ENCODE measurements at places on chromosomes 12 and 14.

DNA sequence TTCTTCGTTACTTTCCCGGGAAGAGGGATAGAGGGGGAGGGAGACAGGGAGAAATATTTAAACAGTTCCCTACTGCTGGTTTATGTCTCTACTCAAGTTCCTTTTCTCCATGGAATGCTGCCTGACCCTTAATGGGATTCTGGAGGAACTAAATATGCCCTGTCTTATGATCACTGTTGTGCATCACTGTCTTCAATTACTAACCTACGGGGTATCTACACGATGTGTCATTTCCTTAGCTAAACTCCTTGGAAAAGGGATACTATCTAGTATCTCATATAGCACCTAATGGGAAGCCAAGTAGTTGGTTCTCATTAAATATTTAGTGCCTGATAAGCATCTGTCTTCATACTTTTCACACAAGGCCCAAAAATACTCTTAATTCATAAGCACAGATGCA, 37.5 kb upstream of the FBLN5 start:
- DNase-seq = no peak

GRCh38 chr12:88571543-88571942, 8.7 kb downstream of the KITLG start:
- no peak for DNase-seq

DNA sequence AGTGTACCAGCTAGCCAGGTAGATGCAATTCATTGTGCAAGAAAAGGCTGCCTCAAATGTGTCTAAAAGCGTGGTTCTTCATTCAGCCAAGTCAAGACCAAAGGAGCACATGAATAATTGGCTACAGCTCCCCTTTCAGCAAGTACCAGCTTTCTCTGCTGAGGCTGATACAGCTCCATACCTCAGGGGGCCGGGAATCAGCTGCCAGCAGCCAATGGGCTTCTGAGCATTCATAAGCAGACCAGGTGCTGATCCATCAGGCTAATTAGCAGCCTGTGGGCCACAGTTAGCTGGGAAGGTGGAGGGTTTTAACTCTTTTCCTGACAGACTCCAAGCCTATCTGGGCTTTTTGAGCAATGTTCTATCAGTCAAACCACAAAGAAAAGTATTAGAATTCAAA, 264.7 kb downstream of the APAF1 start:
- no peak for DNase-seq

GRCh38 chr12:95200128-95200894, 17.0 kb downstream of the FGD6 start:
- DNase-seq = no peak

DNA sequence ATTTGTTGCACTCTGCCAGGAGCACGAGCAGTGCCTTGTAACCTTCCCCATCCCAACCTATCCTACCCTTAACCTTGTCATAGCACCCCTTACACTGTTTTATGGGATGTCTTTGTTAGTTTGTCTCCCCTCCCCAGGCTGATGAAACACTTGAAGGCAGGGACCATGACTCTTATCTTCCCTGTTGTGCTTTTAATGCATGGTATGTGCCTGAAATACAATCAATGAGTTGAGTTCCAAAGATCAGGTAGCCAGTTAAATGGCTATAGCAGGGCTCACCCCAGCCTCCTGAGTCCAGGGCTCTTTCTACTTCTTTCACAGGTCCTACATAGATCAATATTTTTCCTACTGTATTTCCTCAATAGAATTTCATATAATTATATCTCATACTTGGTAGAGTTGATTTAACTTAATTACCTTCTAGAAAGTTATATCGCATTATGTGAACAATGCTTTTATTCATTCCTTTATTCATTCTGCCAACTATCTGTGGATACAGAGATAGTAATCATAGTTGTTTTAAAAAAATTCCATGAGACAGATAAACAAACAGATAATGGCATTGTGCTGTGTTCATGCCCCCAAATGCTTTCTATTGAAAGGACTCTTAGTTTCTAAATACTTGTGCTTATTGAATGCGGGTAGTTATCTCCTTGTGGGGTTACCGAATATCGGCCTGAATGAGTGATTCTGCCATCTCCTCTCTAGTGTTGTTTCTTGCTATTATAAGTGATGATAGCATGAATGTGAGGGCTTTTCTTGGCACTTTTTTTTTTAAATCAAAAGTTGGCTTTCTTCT, 347.4 kb downstream of the NPAS3 start:
- DNase-seq = no peak

- DNase-seq = no peak
Measured at GRCh38 chr12:44285321-44285960, 449.6 kb downstream of the TMEM117 start.

DNA sequence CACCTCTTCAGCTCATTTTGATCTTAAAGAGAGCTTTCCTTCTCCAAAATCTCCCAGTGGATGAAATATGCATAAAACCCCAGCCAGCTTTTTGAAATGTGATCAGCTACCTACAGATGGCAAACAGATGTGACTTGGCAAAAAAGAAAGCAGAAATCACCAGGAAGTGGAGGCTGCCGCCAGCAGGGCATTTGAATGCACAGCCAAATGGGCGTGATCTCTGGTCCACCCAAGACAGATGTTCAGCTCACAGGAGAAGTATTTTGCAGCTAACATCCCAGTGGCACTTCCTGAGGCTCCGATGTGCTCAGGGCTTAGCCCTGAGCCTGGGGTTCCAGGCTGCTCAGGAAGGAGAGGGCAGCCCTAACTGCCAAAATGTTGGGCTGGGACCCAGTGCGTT, 78.3 kb downstream of the LGMN start:
- no peak for DNase-seq

GRCh38 chr14:89702073-89702875, 252.3 kb downstream of the EFCAB11 start:
- no peak for DNase-seq

GRCh38 chr14:68938271-68939150, 40.6 kb downstream of the ACTN1 start:
- DNase-seq = no peak

DNA sequence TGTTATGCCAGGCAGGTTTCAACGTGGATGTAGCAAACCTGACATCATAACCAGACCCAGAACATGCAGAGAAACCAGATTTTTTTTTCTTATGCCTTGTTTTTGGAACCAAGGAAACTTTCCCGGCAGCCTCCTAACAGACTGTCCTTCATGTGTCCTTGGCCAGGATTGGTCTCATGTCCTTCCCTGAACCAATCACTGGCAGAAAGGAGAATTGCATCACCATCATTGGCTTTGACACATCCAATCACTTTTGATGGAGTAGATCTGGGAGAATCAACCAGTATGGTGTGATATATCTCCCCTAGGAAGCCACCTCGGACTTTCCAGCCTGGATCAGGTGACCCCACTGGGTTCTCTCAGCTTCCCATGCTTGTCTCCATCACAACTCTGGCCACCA, 25.6 kb upstream of the WSCD2 start:
- no peak for DNase-seq

GRCh38 chr12:18139989-18140596, 50.1 kb upstream of the RERGL start:
- no peak for DNase-seq

DNA sequence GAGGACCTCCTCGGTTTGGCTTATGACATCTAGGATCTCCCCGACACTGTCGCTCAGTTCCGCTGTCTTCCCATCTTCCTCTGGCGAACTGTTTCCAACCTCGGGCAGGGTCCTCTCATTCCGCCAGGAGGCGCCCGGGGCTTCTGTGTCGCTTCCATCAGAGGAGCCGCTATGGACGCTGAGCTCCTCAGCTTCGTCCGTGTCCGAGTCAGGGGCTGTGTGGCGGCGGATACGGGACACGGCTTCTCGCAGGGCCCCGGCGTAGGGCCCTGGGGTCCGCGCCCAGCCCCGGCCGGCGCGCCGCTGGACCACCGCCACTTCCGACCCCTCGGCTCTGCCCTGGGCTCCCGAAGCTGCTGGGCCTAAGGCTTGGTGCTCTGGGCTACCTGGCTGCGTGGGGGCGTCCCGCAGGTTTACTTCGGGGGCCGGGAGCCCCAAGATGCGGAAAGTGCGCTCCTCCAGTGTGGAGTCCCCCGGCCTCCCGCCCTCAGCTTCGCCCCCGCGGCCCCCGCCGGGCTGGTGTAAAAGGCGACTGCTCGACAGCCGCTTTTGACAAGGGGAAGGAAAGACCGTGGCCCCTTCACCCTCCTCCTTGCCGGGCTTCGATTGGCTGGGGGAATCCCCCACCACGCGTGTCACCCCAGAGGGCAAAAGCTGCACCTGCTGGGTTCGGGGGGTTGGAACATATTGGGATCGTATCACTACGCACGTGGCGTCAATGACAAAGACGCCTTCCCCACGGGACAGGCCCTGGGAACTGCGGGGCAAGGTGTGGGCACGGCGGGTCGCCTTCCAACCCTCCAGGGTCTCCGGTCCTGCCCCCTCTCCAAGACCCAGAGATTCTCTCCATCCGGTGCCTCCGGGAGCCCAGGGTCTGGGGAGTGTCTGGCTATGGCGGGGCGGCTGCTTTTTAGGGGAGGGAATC, 2.1 kb downstream of the DDN start:
- DNase-seq = no peak

- no peak for DNase-seq
Measured at GRCh38 chr14:52950410-52950897, 396 bp downstream of the FERMT2 start.

GRCh38 chr12:62888454-62889110, 46.4 kb downstream of the PPM1H start:
- no peak for DNase-seq

DNA sequence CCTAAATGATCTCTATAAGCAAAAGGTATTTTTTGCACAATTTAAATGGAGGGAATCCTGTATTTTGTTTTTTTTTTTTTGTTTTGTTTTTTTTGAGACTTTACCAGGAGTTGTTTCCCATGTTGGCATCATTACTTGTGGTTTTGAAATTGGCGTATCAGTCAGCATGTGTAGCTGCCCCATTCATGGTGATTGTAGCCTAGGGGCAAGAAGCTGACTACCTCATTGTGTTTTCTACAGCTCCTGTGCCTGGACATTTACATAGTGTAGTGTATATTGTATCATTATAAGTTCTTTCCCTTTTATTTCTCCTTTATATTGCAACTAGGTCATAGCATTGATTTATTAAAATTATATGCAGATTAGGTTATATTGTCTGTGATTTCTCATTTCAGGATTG, 24.5 kb downstream of the SAMD4A start:
- DNase-seq = no peak

GRCh38 chr14:52267501-52268278, at the start of gene PTGDR:
Gene PTGDR, plus strand, starts transcription at chr14:52267698. Its CDS starts 117 bp downstream, at chr14:52267815.
- DNase-seq = no peak

GRCh38 chr12:13205809-13206559, 9.5 kb downstream of the EMP1 start:
- no peak for DNase-seq

DNA sequence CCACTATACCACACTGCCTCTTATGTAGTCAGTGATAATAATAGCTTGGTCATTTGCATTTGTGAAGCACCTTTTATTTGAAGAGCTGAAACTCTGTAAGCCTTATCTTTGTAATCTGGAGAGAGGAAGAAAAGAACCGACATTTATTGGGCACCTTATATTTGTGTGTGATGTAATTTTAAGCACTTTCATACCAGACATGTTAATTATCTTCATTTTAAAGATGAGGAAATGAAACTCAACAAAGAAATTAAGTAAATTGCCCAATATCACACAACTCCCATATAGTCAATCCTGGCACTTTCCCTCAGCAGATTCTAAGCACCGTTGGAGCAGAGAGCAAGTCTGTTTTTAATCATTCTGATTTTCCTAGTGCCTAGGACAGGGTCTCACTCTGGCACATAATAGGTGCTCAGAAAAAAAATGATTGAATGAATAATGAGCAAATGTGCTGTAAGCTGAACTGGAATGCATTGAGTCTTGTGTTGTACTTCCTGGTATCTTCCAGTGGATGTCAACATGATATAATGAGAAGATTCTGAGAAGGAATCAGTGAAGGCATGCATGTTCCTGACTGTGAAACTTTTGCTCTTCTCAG, 418.9 kb downstream of the ZFP36L1 start:
- no peak for DNase-seq

DNA sequence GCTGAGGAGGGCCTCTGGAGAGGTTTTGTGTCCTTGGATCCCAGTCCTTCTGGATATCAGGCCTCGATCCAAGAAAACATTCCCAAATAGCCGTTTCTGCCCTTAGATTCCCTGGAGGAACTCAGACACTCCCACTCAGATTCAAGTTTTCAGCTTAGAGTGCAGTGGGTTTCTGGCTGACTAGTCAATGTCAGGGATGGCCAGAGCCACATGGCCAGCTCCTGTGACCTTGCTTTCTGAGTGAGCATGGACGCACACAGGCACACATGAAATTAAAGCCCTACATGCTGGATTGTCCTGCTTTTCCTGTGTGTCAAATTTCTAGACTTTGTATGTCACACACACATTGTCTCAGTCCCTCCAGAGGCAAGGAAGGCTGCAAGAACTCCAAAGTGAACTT, 86.2 kb downstream of the TNFAIP2 start:
- no peak for DNase-seq

DNA sequence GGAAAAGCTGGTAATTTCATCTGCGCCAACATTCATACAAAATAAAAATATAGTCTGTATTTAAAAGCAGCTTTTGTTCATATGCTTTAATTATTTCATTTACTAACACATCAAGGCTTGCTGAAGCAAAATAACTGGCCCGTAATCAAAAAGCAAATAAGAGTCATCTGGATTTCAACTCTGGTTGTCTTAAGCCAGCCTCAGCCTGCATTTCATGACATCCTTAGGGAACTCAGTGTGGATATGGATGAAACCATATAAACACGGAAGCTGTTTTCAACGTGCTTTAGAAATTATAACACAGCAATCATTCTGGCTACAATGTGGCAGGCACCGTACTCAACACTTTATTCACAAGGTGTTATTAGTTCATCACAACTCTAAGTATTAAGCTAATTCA, 852 bp downstream of the COX16 start:
- no peak for DNase-seq

DNA sequence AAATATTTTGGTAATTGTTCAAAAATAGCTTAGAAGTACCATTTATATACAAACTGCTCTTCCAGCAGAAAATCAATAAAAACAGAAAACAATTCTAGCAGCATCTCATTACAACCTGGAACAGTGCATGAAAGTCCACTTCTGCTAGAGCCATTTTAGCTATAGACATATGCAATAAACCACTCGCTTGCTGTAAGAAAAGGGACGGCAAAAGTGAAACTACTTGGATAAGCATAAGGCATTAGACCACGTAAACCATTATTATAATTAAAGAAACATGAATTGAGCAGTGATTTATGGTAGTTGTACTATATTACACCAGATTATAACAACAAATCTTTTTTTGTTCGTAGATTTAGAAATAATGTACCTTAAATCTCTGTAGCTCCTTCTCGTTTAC, 48.7 kb downstream of the LRIG3 start:
- no peak for DNase-seq

- DNase-seq = no peak
Measured at GRCh38 chr12:132448463-132448820, 41.5 kb upstream of the FBRSL1 start.

DNA sequence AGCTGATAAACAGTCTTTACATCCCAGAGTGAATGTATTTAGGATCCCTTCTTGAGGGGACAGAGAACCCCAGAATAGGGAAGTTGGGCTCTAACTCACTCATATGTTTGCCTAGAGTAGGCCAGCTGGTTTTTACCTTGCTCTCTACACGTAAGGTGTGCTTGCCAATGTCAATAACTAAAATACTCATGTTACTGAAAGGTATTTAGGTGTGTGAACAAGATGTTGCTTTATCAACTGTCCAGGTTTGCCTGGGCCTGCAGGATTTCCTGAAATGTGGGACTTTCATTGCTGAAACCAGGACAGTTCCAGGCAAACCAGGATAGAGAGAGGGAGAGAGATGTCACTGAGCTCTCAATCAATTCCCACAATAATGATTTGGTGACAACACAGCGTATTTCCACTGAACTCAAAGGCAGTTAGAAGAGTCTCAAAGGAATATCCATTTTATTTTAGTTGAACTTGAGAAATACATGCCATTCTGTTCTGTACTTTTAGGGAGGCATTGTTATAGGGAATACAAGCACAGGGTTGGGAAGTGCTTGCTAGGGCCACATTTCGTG, 171.7 kb downstream of the NRXN3 start:
- DNase-seq = no peak

All from stimulated activated CD4-positive, alpha-beta T cell treated with anti-CD3 and anti-CD28 coated beads, Interleukin-1b, Interleukin-23, amount 100 ng/mL, for 24 hours (primary cell).